ENCODE measurements at places on chromosomes 1 and 21. TPM values are rescaled to one million over a fixed set of nuclear protein-coding genes. Genes with fewer than 3 reads are reported as not detected.

HMGN1 gene
- 335 TPM for total RNA-seq

GRCh38 chr1:87530042-87530807 lies 201.5 kb downstream of the LMO4 start:
- no peak for DNase-seq

DNA sequence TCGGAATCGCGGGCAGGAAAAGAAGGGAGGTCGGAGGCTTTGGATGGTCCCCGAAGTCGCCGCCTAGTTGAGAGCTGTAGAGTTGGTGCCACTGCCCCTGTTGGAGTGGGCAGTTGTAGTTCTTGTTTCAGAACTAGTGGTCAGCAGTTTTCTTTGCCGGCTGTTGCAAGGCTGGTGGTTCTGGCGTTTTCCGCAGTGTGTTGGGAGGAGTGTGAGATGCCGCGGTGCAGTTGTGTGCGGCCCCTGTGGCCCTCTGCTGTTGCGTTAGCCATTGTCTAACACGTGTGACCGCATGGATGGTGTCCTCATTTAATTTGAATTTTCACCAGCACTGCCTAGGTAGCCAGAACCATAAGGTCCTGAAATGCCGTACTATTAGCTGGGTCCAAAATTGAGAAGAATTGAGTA lies 1.4 kb downstream of the ARF1 start:
- peak; percentile 35 for DNase-seq

DNA sequence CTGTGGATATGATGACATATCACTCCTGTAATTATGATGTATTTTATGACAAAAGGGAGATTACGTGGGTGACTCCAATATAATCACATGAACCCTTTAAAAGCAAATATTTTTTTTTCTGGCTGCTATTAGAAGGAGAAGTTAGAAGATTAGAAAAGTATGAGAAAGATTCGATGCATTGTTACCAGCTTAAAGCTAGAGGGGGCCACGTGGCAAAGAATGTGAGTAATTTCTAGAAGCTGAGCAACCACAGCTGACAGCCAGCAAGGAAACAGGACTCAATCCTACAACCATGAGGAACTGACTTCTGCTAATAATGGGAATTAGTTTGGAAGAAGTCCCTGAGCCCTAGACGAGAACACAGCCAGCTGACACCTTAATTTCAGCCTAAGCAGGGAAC lies 56.3 kb upstream of the C1orf87 start:
- no peak for DNase-seq

DNA sequence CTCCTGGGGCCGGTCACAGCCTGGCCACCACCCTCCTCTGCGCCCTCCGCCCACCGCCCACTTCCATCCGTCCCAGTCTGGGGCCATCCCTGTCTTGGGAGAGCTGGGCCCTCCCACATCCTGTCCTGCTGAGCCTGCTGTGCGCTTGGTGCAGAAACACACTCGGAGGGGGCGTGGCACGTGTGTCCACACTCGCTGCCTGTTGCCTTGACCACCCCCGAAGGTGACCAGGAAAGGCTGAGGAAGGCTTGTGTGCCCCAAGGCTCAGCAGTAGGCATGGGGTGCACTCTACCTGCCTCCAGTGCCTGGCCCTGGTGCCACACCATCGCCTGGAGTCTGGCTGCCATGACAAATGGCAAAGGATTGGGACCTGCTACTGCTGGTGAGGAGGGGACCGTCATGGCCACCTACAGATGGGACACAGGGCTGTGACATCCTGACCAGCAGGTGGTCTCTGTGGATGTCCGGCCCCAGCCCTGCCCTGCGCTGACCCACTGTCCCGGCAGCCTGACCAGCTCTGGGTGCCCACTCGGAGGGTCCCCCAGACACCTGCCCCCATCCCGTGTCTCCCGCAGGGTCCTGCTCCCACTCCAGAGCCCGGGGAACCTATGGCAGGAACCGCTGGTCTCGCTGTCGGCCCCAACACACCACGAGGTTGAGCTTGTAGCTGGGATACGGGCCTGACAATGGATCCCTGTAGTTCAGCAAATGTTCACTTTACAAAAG lies 23.2 kb upstream of the PTTG1IP start:
- no peak for DNase-seq

DNA sequence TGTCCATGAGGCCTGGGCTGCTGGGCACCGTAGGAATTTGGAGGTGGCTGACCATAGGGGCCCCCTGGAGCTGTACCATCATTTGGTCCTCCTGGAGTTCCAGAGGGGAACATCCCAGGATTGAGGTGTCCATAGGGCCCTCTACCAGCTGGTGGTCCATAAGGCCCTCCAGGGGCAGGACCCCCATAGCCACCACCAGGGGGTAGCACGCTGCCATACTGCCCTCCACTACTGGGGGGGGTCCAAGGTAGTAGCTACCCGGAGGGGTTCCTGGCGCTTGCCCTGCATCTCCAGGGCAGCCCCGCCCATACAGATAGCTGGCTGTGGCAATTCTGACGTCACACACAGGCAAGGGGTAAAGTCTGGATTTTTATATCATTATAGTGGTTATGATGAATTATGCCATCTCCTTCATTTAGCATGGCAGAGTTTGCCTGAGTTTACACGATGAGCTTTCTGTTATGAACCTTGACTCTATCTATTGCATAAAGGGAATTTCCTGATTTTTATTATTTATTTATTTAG lies 13.2 kb downstream of the MDM4 start:
- no peak for DNase-seq

HAO2 gene
- not detected for total RNA-seq

LENEP gene
- total RNA-seq, result not detected

FASLG gene
- not detected for total RNA-seq

DNA sequence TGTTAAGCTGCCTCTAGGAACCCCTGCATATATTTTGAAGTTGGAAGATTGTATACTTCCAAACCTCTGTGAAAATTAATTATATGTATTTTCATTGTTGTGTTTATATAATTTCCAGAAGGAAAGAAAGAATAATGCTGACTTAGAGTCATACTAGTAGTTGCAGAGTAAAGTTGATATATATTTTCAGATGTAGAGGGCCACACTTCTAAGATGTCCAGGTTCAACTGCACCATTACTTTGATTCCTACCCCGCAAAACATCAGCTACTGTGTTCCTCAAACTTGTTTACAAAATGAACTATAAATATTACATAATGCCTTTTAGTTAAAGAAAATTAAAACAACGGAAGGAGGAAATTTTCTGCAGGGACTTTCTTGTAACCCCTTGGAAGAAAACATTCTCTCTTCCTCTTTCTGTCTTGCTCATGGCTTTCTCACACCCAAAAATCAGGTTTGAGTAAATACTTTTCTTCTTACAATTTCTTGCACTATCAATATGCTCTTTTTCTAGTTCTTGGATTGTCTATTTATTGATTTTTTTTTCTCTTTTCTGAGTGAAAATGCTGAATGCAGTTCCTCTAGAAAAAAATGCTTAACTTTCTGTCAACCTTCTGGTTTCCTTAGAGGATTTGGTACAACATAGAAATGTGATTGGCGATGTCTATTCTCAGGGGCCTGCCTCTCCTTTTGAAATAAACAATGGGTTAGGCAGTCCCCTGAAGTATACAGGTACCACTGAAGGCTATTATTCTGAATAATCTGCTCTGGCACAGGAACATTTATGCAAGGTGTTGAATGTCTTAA lies 867.8 kb downstream of the TTLL7 start:
- DNase-seq, result no peak

DNA sequence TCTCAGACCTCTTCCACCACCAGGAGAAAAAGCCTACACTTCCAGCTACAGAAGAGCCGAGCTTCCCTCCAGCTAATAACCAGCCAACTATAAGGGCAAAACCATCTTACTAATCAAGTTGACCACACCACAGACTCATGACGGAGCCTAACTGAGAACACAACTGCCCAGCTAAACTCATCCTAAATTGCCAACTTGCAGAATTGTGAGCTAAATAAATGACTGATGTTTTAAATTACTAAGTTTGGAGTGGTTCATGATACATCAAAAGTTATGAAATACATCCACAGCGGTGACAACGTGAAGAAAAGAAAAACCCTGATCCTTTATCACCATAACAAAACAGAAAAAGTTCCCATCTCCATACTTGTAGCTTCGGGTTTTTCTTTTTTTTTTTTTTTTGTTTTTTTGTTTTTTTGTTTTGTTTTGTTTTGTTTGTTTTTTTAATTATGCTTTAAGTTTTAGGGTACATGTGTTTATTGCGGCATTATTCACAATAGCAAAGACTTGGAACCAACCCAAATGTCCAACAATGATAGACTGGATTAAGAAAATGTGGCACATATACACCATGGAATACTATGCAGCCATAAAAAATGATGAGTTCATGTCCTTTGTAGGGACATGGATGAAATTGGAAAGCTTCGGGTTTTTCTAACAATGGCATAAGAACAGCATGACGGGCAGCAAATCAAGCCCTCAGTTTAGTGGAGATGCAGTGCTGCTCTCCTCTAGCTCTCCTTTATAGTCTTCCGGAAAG lies 122.6 kb downstream of the PIGK start:
- no peak for DNase-seq
